ENCODE measurements at places on chromosomes 4 and X. TPM values are rescaled to one million over a fixed set of nuclear protein-coding genes. Genes with fewer than 3 reads are reported as not detected.

PDGFRA gene
- total RNA-seq: 146 TPM

GRCh38 chr4:138675685-138676084, 339.9 kb upstream of the NOCT start:
- ATAC-seq: no peak

GRCh38 chr4:111923786-111924185, 221.5 kb upstream of the FAM241A start:
- no peak for ATAC-seq

DNA sequence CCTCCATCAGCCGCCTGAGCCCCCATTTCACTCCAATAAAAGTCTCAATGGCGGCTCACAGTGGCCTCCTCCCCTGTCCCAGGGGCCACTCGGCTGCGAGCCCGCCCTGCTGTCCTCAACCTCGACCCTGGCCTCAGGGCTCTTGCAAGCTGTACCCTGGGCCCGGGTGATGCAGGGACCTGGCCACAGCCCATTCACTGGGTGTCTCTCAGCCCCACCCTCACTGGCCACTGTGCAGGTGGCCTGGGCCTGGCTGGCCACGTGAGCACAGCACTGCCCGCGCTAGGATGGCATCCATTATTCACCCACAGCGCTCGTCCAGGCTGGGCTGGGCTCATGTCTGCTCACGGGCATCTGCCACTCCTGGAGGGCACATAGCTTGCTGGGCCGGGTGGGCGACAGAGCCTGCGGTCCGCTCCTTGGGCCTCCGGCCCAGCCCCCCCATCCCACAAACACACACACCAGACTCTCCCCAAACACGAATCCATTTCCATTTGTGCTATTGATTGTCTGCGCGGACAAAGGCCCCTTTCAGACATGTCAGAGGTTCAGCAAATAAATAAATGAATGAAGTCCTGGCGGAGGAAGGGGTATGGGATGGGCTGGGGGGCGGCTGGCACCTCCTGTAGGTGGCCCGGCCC, 16.5 kb upstream of the FGFR3 start:
- no peak for ATAC-seq

GRCh38 chr4:8435656-8436121, 4.8 kb downstream of the ACOX3 start:
- ATAC-seq: no peak

- ATAC-seq: no peak
Observed at GRCh38 chr4:121041307-121042090, 30.8 kb downstream of the NDNF start.

H2BW2 gene
- total RNA-seq: not detected

GRCh38 chr4:111454961-111455360, 690.3 kb upstream of the FAM241A start:
- no peak for ATAC-seq

DNA sequence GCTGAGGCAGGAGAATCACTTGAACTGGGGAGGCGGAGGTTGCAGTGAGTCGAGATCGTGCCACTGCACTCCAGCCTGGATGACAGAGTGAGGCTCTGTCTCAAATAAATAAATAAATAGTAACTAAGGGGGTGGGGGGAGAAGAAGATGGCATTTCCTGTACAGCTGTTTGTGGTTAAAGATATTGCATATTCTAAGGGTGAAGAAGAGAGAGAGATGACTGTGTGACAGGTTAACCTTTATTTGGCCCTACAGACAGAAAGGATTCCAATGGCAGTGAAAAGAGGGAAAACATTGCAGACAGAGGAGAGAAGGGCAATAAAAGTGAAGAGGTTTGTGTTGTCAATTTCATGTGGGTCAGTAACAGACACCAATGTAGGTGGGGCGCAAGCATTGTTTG, 9.4 kb downstream of the TASL start:
- no peak for ATAC-seq

ARL9 gene
- total RNA-seq: not detected

GRCh38 chr4:157558016-157558415, 337.5 kb downstream of the GRIA2 start:
- ATAC-seq: no peak

MSL3 gene
- total RNA-seq: 21.0 TPM

MMRN1 gene
- 22.5 TPM for total RNA-seq

CACNA1F gene
- total RNA-seq: 1.7 TPM

GRCh38 chrX:21374163-21374993, at the start of gene CNKSR2:
Gene CNKSR2 (plus strand): TSS chrX:21374418. CDS start chrX:21374898, 480 bp downstream.
- peak; percentile 84 for ATAC-seq

CLIC2 gene
- 14.8 TPM for total RNA-seq

DNA sequence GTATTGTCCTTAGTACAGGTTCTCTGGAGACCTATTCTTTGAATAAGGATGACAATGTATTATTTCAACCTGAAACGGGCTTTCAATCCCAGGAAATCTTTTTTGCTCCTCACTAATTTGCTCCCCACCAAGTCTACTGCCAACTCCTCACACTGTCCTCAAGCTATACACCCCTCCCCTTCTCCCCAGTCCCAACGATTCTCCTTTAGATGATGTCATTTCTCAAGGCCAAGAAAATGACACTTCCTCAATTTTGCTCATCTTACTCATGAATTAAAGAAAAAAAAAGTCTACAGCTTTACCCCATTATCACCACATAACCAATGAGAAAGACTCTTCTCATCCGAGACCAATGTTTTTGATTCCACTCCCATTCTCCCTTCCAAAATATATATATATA, 20.6 kb downstream of the AP1S2 start:
- no peak for ATAC-seq

DNA sequence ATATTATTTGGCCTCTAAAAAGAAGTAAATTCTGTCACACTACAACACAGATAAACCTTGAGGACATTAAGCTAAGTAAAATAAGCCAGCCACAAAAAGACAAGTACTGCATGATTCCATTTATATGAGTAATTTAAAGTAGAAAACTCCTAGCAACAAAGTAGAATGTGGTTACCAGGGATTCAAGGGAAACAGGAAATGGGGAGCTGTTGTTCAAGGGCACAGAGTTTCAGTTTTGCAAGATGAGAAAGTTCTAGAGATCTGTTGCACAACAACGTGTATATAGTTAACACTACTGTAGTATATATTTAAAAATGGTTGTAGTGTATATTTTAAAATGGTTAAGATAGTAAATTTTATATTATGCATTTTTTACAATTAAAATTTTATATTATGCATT, 25.4 kb downstream of the SEC31A start:
- peak; percentile 76 for ATAC-seq

DNA sequence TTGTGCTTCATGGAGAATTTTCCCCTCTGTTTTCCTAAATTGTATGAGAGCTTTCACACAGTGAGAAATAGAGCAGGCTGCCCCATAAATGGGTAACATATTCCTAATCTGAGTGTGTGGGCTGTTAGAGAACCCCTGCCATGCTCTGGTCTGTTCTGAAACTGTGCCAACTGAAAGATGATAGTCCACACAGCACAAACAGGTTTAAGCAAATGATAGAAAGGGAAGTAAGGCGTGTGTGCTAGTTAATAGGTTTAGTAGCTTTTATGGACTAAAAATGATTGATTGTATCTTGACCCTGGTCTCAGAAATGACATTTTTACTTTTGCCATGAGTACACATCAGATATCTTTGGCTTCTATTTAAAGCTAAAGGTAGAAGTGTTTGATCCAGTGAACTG, 106.2 kb downstream of the PRRG1 start:
- ATAC-seq: no peak

L1CAM gene
- 53.3 TPM for total RNA-seq

FMR1NB gene
- not detected for total RNA-seq

- ATAC-seq: no peak
Observed at GRCh38 chr4:175424111-175424510, 388.0 kb downstream of the GPM6A start.

PAGE4 gene
- 4.6 TPM for total RNA-seq

NR0B1 gene
- total RNA-seq: not detected

GRCh38 chr4:42627885-42628646, 28.8 kb downstream of the ATP8A1 start:
- peak; percentile 86 for ATAC-seq

DNA sequence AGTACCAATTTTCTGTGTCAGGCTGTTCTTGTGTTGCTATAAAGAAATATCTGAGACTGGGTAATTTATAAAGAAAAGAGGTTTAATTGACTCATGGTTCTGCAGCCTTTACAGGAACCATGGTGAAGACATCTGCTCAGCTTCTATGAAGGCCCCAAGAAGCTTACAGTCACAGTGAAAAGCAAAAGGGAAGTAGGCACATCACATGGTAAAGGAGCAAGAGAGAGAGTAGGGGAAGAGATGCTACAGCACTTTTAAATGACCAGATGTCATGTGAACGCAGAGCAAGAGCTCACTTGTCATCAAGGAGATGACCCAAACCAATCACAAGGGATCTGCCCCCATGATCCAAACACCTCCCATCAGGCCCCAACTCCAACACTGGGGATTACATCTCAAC, 174.3 kb downstream of the ATP10D start:
- ATAC-seq: no peak

UGT8 gene
- 0.73 TPM for total RNA-seq

DNA sequence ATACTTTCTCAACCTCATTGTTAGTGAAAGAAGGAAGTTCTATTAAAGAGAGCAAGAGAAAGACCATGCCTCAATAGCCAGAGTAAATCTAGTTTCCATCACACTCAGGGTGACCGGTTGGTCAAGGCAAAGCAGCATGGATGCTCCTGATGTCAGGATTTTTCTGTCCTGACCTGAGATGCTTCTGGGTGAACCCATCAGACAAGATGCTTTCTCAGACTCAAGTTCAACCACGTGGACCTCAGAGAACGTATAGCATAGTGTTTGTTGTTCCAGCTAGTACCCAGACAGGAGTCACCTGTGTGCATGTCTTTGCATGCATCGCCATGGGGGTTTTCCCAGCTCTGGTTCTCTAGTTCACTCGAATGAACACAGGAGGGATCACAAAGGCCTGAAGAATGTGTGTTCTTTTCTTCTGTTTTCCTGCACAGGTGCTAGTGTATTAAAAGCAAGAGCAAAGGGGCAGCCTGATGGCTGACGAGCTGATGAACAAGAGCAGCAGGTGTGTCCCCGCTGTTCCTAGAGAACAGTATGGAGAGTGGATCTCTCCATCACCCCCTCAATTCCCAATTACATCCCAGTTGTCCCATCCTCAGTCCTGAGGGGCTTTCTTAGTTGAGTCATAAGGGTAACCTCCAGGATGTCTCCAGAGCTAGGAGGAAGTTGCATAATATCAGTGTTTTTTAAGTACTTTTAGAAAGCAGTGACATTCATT, 110.5 kb upstream of the ENPP6 start:
- ATAC-seq: no peak

MMGT1 gene
- 37.6 TPM for total RNA-seq

DNA sequence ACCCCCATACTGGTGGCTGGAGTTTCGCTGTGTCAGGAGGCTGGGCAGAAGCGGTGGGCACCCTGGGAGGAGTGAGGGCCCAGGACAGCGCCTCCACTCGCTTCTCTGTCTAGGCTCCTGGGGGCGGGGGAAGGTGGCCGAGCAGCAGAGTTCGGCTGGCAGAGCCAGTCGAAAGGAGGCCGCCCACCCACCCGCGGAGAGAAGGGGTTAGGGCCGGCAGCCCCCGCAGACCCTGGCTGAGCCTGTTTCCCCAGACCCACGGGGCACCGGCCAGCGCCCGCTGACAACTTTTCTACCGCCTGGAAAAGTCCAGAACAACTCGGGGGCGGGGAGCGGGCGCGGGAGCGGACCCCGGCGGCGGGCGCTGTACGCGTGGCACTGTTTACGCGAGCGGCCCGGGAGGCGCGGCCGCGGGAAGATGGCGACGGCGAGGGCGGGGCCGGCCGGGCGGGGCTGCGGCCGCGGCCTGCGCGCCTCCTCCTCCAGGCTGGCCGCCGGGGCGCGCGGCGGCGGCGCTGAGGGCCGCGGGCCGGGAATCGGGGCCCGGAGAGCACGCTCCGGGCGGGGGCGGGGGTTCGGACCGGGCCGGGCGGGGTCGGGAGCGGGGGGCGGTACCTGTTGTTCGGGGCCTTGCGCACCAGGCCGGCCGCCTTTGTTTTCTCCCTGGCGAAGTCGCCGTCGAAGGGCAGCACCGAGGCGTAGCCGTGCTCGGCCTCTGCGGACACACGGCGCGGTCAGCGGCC, 628 bp downstream of the MXD4 start:
- ATAC-seq: peak; percentile 27

DNA sequence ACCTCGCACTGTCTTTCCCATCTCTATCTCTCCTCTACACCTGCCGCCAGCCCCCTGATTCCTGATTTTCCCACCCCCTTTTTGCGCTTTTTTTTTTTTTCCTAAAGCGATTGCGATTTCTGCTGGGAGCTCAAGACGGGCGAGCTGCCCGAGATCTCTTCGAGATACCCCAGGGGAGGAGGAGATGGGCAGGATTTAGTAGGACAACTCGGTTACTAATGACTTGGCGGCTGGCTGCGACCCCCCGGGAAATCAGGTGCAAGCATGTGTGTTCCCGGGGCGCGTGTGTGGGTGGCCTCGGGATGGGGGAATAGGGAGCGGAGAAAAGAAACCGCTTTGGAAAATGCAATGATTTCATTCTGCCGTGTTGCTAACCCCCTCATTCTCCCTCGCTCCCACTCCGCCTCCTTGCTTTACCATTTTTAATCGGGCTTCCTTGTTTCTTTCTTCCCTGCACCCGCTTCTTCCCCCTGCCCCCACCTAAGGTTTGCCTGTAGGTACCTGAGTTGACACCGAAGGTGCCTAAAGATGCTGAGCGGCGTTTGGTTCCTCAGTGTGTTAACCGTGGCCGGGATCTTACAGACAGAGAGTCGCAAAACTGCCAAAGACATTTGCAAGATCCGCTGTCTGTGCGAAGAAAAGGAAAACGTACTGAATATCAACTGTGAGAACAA, 4.4 kb downstream of the SLITRK2 start:
- ATAC-seq: no peak

GRCh38 chr4:46944345-46944744, 35.3 kb upstream of the COX7B2 start:
- no peak for ATAC-seq

GRCh38 chrX:123626962-123627361, 105.9 kb downstream of the THOC2 start:
- no peak for ATAC-seq

DNA sequence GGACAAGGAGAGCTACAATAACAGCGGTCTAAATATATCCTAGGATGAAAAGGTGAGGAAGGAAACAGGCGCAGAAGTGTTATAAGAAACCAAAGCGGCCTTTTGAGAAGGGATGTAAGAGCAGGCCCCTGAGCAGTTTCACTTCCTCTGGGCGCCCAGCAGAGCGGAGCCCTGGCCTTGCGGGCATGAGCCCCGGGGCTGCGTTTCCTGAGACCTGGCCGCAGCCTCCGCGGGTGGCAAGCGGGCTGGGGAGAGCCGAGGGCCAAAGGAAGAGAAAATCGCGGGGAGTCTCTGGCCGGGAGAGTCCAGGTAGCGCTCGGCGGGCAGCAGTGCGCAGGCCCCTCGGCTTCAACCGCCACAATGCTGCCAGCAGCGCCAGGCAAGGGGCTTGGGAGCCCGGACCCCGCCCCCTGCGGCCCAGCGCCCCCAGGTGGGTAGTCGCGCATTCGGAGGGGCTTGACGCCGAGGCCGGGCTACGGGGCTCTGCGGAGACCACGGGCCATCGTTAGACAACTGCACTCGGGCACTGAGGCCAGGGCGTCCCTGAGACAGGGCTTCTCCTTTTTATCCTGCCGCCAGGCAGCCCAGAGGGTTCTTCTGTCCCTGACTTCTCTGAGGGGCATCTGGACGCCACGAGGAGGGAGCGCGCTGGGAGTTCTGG, at the start of gene BANK1:
BANK1 (plus strand) TSS at position 210 of the 661 bp plus-strand sequence; CDS start at position 361, 151 bp downstream.
- peak; percentile 70 for ATAC-seq
